Brain microvascular endothelial cell (primary cell): ENCODE measurements at places on chromosomes 11 and 22.

DNA sequence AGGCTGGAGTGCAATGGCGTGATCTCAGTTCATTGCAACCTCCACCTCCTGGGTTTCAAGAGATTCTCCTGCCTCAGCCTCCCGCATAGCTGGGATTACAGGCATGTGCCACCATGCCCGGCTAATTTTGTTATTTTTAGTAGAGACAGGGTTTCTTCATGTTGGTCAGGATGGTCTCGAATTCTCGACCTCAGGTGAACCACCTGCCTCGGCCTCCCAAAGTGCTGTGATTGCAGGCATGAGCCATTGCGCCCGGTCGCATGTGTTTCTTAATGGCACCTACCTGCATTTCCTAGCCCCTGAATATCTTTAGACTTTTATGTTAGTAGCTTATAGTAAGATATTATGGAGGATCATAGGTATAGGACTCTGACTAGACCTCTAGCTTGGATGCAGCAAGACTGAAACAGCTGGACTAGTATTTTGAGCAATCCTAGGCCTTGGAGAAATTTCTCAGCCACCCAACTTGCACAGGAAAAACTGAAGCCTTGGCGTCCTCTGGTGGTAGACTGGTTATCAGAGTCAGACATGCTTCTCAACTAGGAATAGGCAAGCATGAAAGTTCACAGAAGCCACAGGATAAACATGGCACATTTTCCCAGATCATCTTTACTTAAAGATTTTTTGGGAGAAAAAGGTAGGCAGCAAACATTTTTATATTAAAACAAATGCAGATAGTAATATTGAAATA, 22.7 kb upstream of the C1QTNF4 start:
- peak; percentile 75 for DNase-seq

DNA sequence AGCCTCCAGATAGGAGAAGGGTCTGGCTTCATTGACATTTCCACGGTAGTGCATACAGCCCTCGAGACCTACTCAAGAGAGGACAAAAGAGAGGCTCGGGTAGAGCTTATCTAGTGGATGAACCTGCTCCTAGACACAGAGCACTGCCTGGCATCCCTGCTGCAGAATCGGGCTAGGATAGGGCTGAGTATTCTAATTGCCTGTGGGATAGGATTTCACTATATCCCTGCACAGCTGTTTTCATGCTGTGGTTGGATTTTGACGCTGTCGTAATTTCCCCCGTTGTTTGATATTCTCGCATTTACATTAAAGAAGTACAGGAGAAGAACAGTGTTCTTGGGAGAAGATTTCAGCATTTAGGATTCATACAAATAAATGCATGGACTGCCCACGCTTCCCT, 107.8 kb downstream of the KIRREL3 start:
- no peak for DNase-seq

DNA sequence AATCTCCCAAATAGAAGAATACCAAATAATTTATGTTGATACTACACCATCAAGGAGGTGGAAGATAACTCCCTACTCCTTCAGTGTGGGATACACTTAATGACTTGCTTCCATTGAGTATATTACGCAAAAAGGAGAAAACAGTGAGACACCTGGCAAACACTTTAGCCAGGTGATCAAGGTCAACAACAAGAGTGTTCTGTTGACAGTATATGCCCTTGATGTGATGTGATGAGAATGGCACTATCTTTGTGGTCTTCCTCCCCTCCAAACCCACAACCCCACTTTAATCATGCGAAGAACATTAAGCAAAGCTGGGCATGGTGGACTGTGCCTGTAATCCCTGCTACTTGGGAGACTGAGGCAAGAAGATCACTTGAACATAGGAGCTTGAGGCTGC, 26.0 kb downstream of the MAPK1 start:
- no peak for DNase-seq

GRCh38 chr11:69665669-69666068, 9.5 kb downstream of the LTO1 start:
- no peak for DNase-seq

- peak; percentile 46 for DNase-seq
These were observed 38.5 kb upstream of the NUP50 start for GRCh38 chr22:45125188-45125587.
